ENCODE measurements at places on chromosomes 3 and 15.

- peaks cover 3% of the 10 kb centered on the region for H3K4me1 ChIP-seq
- DNase-seq, result no peak
- H3K36me3 ChIP-seq, result no peaks in the 10 kb centered on the region
- no peaks in the 10 kb centered on the region for H3K27me3 ChIP-seq
- H3K27ac ChIP-seq, result no peak overlapping the region
- H3K4me3 ChIP-seq, result no peak overlapping the region
Observed at GRCh38 chr3:4198491-4198890, 104.7 kb upstream of the SETMAR start.

- no peak for DNase-seq
- no peaks in the 10 kb centered on the region for H3K36me3 ChIP-seq
- H3K4me3 ChIP-seq, result no peak overlapping the region
- no peaks in the 10 kb centered on the region for H3K4me1 ChIP-seq
Observed at GRCh38 chr3:35262406-35262805, 376.9 kb upstream of the ARPP21 start.

DNA sequence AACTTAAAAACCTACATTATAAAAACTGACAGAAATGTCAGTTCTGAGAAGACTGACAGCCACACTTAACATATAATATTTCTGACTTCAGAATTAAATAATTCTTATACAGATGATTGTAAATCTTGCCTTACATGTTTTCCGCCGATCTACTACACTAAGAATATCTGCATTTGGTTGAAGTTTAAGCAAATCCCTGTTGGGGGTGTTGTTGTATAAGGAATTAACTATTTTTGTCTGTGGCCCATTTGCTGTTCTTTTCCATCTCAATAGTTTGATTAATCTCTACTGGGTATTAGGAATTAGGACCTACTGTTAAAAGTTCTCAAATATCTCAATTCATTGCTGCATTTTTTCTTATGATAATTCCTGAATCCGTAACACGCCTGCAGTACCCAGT, 838.3 kb upstream of the ROBO1 start:
- H3K4me1 ChIP-seq, result no peaks in the 10 kb centered on the region
- no peaks in the 10 kb centered on the region for H3K27me3 ChIP-seq
- no peak for DNase-seq
- no peak overlapping the region for H3K4me3 ChIP-seq

DNA sequence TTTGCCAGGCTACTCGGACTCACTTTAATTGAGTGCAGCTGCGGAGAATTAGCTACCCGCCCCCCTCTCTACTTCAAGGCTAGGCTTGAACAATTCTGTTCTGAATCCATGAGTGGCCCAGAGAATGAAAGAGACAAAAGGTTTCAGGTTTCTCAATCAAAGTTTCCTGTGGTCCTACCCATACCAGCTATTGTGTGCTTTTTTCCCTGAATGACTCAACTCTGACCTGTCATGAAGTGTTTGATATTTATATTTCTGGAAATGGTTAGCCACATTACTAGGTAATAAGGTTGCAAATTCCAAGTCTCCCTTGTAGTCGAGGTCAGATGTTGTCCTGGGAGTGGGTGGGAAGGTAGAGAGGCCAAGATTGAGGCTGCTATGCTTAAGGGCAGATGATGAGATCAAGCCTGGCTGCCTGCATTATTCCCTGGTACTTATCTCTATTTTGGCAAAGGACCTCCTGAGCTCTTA, 392.7 kb upstream of the TBL1XR1 start:
- H3K36me3 ChIP-seq, result no peaks in the 10 kb centered on the region
- H3K4me1 ChIP-seq, result peaks cover 32% of the 10 kb centered on the region
- DNase-seq, result peak; percentile 71
- H3K27ac ChIP-seq, result peak overlapping the region; percentile 87
- H3K4me3 ChIP-seq, result no peak overlapping the region
- H3K27me3 ChIP-seq, result no peaks in the 10 kb centered on the region

GRCh38 chr15:71883447-71883846, 73.1 kb downstream of the NR2E3 start:
- H3K4me1 ChIP-seq, result no peaks in the 10 kb centered on the region
- H3K27me3 ChIP-seq, result no peaks in the 10 kb centered on the region
- H3K36me3 ChIP-seq, result peaks cover 30% of the 10 kb centered on the region
- DNase-seq, result no peak
- H3K4me3 ChIP-seq, result no peak overlapping the region

DNA sequence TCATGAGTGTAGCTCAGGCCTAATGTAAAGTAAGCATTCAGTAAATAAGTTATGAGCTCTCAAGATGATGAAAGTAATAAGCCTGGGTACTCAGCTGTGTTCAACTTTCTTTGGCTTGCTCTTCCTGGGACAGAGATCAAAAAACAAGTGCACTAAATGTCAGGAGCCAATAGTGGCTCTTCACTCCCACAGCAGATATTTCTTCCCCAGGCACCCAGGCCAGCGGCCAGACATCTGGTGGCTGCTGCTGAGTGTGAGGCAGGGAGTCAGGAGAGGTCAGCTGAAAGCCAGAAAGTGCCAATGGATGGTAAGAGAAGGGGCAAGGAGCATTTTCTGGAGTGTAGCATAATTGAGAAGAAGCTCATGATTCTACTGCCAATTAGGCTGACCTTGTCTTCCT, 18.2 kb upstream of the ITGA11 start:
- H3K27me3 ChIP-seq, result no peaks in the 10 kb centered on the region
- no peak overlapping the region for H3K27ac ChIP-seq
- DNase-seq, result no peak
- H3K4me1 ChIP-seq, result no peaks in the 10 kb centered on the region

DNA sequence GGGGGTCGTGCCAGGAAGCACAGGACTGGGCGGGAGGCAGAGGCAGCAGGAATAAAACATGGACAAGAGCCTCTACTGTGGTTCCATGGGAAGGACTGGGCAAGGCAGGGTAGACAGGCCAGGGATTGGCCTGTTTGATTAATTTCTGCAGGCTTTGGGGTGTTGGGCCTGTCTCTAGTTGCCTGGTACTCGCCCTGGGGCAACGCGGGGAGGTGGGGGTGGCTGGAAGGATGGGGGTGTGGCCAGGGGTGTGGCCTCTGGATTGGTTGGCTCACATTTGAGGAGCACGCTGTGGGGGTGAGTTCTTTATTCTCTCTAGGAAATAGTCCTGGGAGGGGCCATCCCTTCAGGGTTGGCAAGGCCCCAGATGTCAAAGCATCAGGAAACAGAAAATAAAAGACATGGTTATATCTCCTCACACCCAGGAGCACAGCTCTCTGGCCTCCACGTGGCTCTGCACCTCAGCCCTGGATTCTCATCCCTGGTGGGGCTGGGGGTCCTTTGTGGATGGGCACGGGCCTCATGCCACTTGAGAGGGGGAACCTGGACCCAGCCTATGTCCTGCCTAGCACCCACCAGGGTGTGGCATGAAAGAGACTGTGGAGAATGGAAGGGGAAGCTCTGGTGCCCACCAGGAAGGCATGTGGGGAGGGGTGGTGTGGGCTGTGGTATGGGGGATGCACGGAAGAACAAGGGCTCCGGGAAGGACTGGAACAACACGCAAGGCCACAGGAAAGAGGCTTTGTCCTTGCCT, 223.0 kb upstream of the LYSMD4 start:
- H3K36me3 ChIP-seq, result no peaks in the 10 kb centered on the region
- no peak overlapping the region for H3K4me3 ChIP-seq
- peaks cover 2% of the 10 kb centered on the region for H3K27me3 ChIP-seq
- DNase-seq, result no peak

DNA sequence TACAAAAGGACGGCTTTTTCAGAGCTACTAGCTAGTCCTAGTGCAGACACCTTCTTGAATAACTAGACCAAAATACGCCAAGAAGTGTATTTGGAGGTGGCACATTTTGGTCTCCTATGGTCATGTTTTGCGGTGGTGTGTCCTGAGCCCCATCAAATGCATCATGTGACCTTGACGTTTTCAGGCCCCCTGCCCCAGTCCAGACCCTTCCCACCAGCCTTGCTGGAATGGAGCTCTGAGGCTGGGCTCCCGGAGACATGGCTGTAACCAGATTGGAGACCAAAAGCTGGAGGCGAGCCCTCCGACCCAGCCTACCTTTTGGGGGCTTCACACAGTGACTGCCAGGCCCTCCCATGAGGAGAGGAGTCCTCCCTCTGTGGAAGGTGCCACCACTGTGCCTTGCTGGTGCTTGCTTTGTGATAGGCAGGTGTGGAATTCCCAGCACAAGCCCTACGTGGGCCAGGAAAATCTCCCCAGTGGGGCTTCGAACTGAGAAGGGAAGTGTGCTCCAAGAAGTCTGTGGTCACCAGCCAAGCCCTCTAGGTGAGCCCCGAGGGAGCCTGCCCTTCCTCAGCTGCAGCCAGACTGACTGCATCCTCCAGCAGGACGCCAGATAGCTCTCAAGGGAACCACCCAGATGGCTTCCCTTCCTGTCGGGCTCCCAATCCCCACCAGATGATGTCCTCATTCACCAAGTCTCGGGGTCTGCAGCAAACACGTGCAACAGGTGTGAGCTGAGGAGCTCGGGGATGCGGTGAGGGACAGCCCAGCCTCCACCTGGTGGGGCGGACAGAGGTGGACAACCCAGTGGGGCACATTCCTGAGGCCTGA, 126.2 kb downstream of the ASB7 start:
- H3K27me3 ChIP-seq, result no peaks in the 10 kb centered on the region
- no peaks in the 10 kb centered on the region for H3K36me3 ChIP-seq
- H3K4me3 ChIP-seq, result no peak overlapping the region
- no peak overlapping the region for H3K27ac ChIP-seq
- H3K4me1 ChIP-seq, result peaks cover 20% of the 10 kb centered on the region
- no peak for DNase-seq

GRCh38 chr3:193593668-193594030, 641 bp downstream of the OPA1 start:
- no peaks in the 10 kb centered on the region for H3K27me3 ChIP-seq
- H3K27ac ChIP-seq, result peak overlapping the region; percentile 79
- H3K36me3 ChIP-seq, result no peaks in the 10 kb centered on the region
- DNase-seq, result peak; percentile 14

DNA sequence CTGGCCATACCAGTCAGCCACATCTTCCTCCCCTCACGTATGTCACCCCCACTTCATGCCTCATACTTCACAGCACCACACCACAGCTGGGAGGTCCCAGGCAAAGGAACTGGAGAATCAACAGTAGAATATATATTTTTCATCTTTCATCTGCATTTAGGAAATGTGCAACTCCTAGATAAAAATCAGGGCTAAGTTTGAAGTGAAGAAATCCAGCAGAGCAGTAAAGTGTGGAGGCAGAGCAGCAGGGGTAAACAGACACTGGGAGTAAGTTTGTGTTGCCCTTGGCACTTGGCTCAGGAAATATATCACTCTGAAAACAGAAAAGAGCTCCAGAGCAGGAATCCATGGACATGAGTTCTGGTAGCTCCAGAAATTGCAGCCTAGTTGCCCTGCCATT, 2.8 kb upstream of the HERC1 start:
- H3K27me3 ChIP-seq, result no peaks in the 10 kb centered on the region
- no peaks in the 10 kb centered on the region for H3K36me3 ChIP-seq
- no peak overlapping the region for H3K4me3 ChIP-seq
- no peak for DNase-seq

DNA sequence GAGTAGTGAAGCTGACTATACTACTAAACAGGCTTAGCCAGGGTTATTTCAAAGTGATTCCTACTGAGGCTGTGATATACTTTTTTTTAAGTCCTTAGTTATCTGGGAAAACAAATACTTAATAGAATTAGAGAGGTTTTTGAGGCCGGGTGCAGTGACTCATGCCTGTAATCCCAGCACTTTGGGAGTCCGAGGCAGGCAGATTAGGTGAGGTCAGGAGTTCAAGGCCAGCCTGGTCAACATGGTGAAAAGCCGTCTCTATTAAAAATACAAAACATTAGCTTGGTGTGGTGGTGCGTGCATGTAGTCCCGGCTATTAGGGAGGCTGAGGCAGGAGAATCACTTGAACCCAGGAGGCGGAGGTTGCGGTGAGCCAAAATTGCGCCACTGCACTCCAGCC, 34.2 kb downstream of the PRTG start:
- no peak for DNase-seq
- no peak overlapping the region for H3K27ac ChIP-seq
- no peaks in the 10 kb centered on the region for H3K4me1 ChIP-seq
- no peak overlapping the region for H3K4me3 ChIP-seq
- no peaks in the 10 kb centered on the region for H3K27me3 ChIP-seq
- no peaks in the 10 kb centered on the region for H3K36me3 ChIP-seq

DNA sequence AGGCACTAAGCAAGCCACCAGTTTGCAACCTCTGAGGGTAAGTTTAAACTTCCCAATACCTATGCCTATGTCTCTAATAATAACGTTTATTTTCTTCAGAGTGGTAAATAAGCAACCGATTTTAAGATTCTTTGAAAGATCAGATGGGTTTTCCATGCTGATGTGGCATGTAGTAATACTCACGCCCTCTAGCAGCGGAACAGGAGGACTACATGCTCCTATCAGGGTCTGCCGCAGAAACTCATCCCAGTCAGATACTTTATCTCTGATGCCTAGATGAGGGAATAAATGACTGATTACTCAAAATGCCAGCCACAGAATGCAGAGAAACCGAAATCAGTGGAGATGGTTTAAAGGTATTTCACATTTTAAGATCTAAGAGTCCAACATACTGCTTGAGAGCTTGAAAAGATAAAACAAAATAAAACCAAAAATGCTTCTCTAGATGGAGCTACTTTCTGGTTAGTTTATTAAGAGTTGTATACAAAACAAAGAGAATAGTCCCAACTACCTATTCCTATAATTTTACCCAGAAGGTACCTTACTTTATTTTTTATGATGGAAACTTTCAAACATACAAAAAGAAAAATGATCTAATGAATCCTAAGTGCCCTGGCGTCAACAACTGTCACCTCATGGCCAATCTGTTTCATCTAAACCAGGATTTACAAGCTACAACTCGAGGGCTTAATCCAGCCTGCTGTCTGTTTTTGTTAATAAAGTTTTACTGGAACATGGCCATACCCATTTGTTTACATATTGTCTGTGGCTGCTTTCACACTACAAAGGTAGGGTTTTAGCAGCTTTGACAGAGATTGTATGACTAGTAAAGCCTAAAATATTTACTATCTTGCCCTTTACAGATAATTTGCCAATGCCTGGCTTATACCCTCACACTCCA, 37.5 kb upstream of the STIMATE start:
- no peaks in the 10 kb centered on the region for H3K27me3 ChIP-seq
- DNase-seq, result peak; percentile 30
- no peaks in the 10 kb centered on the region for H3K4me1 ChIP-seq
- peaks cover 4% of the 10 kb centered on the region for H3K36me3 ChIP-seq
- no peak overlapping the region for H3K27ac ChIP-seq
- no peak overlapping the region for H3K4me3 ChIP-seq

- no peak overlapping the region for H3K27ac ChIP-seq
- H3K36me3 ChIP-seq, result no peaks in the 10 kb centered on the region
- H3K27me3 ChIP-seq, result no peaks in the 10 kb centered on the region
- no peak overlapping the region for H3K4me3 ChIP-seq
Observed at GRCh38 chr3:41173926-41174885, 25.1 kb upstream of the CTNNB1 start.

GRCh38 chr3:72343078-72343477, 505.2 kb downstream of the SHQ1 start:
- peaks cover 8% of the 10 kb centered on the region for H3K4me1 ChIP-seq
- H3K36me3 ChIP-seq, result no peaks in the 10 kb centered on the region
- no peak overlapping the region for H3K4me3 ChIP-seq

GRCh38 chr3:119835556-119835955, 53.7 kb downstream of the NR1I2 start:
- DNase-seq, result no peak
- peaks cover 13% of the 10 kb centered on the region for H3K36me3 ChIP-seq
- H3K4me3 ChIP-seq, result no peak overlapping the region
- H3K4me1 ChIP-seq, result no peaks in the 10 kb centered on the region
- H3K27me3 ChIP-seq, result no peaks in the 10 kb centered on the region

GRCh38 chr15:62752657-62753517, 289.7 kb upstream of the TPM1 start:
- no peak for DNase-seq
- H3K4me3 ChIP-seq, result no peak overlapping the region
- no peaks in the 10 kb centered on the region for H3K27me3 ChIP-seq
- H3K4me1 ChIP-seq, result no peaks in the 10 kb centered on the region
- H3K27ac ChIP-seq, result no peak overlapping the region

Measured in large intestine (tissue), 12 donors.